ENCODE measurements at places on chromosomes 2 and 18.

- DNase-seq: no peak
Observed at GRCh38 chr2:70658476-70658875, 104.8 kb upstream of the TGFA start.

DNA sequence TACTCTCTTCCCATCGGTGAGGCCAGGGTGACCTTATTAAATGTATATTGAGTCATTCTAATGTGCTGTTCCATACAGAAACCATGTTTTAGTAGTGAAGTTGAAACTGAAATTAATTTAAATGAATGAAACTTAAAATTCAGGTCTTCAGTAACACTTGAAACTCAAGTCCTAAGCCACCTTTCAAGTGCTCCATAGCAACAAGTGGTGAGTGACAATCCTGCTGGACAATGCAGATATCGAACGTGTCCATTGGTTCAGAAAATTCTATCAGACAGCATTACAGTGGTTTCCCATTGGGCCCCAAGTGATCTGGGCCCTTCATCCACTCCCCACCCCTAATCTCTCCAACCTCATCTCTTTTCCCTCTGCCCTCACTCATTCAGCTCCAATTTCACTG is 48.7 kb downstream of the HNMT start:
- no peak for DNase-seq

- no peak for DNase-seq
Observed at GRCh38 chr2:38622210-38622609, 19.5 kb upstream of the HNRNPLL start.

- no peak for DNase-seq
Observed at GRCh38 chr2:221402072-221402471, 170.0 kb downstream of the EPHA4 start.

DNA sequence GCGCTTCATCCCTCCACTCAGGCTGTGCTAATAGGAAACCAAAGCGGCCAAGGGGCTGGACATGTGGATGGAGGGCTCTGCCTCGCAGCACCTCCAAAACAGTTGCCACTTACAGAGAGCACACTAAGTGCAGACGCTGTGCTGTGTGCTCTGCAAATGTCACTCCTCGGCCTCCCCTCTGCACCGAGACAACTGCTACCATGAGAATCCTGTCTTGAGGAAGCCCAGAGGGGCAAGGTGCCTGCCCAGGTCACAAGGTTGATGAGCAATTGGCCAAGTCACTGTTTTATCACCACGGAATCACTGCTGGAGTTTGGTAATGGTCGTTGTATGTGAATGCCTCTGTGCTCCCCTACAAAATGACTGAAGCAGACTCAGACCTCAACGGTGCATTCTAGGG is 132.2 kb downstream of the SEPTIN10 start:
- no peak for DNase-seq

- no peak for DNase-seq
Observed at GRCh38 chr2:27078267-27079194, at the start of gene EMILIN1. Gene EMILIN1, plus strand, starts transcription at chr2:27078615. Its CDS starts 451 bp downstream, at chr2:27079066.

DNA sequence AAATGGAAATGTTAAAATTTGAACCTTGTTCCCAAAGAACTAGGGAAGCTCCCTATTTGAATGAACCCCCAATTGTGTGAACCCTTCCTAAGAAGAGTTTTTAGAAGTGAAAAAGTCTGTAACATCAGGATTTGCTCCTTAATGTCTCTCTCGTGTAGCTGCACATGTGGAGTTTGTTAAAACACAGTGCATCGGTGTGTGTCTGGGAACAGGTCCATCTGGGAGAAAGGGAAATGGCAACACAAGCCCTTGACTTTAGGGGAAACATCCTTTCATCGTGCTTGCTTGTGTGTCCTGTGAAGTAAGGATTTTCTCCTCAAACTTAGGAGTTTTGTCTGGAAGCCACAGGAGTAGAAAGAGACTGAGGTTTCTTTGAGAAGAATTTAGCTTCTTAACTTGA is 203.9 kb downstream of the PRKCE start:
- no peak for DNase-seq

DNA sequence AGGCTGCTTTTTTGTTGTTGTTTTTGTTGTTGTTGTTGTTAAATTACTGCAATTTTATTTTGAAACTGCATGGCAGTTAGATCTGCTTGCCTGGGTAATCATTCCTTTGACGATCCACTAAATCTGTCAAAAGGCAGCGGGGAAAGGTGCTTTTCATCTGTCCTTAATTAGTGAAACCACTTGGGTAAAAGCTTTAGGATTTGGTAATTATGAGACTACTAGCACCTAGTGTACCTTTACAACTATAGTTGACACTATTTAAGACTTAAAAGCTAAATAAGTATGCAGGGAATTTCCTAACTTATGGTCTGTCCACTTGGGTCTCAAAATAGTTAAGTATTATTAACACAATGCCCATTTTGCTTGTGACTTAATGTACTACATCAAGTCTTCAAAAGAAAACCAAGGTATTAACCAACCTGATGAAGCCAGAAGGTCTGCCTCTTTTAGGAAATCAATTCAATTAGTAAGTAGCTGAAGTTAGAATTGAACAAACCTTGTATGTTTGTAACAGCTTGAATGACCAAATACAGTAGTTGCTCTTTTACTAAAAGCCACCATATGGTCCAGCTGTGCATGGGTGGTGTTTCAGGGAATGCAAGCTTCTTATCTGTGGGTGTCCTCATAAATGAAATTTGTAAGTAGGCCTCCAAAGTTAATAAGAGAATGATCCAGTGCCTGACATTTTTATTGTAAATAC is 44.8 kb downstream of the NAB1 start:
- no peak for DNase-seq

- DNase-seq: no peak
Observed at GRCh38 chr2:3645745-3646389, 12.1 kb upstream of the ALLC start.

DNA sequence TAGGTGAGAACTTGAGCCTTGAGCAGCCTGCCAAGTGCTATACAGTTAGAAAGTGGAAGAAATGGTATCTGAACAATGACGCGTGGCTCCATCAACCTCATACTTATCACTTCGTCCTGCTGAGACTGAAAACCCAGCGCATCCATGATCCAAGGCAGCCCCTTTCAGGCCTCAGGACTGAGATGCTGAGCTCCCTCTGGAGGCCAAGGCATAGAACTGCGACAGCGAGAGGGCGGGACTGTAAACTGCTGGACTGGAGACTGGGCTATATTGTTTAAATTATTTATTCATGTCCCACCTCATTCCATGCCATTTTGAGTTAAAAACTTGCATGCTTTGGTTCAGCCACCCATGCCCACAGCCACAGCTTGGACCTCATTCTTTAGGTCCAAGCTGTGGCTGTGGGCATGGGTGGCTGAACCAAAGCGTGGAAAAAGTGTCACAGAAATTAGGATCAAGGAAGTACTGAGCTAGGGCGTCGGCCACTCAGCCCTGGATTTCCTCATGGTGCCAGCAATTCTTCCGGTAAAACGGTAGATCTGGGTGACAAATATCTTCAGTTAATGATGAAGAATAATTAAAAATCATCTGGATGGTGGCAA is 195.5 kb downstream of the L3MBTL4 start:
- DNase-seq: no peak

DNA sequence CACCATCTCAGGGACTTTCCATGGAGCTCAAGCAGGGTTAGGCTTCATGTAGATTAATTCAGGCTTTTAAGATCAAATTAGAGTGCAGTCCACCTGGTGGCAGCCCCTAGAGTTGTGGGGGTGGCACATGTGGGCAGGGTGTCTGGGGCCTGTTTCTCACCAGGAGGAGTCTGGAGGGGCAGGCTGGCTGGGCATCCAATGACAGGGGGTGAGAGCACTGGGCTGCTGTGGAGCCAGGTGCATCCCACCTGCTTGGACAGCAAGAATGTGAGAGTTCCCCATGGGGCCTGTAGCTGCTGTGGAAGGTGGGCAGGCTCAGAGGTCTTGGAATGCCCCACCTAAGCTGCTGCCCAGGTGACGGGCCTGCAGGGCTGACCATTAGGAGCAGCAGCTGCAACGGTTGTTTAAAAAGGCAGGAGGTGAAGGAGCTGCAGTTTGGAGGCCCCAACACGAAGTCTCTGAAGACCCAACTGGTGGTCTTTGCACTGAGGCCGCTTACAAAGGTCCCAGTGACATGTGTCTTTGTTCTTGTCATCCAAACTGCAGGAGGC is 686.3 kb upstream of the HS6ST1 start:
- DNase-seq: no peak

GRCh38 chr18:24368749-24369148 is 28.9 kb downstream of the OSBPL1A start:
- no peak for DNase-seq

DNA sequence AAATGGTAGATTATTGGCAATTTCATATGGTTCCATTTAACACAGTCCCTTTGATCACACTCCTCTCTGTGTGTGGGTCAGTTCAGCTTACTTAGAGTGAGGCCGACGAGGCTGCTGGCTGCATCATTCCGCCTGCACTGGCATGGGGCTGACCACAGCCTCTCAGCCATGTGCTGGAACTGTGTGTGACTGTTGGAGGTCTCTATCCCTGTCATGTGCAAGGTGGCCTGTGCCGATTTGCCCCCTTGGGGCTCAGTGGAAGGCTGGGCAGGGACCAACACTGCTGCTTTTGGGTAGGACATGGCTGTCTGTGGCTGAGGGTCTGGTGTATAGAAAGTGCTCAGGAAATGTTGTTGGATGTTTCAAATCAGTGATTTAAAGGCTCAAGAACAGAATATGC is 454.0 kb upstream of the HS6ST1 start:
- DNase-seq: no peak

DNA sequence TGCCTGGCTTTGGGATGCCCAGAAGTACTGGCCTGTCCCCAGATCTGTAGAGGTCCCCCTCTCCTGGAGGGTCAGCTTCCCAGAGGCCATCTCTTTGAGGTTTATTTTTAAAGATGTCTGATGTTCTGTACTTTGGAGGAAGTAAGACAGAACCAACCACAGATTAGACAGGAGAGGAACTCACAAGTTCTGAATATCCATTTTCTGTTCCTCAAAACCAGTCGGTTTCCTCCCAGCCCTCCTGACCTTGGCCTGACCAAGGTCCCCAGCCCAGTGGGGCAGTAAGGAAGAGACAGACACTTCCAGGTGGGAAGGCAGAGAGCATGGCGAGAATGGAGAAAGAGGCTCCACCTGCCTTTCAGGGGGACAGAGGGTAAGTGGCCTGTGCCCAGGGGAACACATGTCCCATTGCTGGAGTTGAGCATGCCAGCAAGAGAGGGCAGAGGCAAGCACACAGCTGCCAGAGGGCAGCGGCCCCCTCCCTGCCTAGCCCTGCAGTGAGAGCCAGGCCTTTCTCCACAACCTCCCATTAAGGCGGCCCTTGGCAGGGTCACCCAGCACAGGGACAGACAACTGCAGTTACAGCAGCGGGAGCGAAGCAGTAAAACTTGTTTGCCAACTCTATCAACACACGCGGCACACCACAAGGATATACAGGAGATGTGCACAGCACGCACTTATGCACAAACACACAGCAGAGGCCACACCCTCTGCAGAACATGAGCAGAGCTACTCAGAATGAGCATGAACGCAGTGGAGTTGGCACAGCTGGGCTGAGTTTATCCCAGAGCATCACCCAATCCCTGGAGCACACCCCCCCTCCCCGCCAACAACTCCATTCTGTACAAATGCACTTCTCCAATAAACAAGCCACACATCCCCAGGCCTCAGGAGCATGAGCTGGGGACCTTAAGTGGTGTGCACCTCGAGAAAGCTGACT is 18.5 kb upstream of the SEMA4C start:
- DNase-seq: no peak

DNA sequence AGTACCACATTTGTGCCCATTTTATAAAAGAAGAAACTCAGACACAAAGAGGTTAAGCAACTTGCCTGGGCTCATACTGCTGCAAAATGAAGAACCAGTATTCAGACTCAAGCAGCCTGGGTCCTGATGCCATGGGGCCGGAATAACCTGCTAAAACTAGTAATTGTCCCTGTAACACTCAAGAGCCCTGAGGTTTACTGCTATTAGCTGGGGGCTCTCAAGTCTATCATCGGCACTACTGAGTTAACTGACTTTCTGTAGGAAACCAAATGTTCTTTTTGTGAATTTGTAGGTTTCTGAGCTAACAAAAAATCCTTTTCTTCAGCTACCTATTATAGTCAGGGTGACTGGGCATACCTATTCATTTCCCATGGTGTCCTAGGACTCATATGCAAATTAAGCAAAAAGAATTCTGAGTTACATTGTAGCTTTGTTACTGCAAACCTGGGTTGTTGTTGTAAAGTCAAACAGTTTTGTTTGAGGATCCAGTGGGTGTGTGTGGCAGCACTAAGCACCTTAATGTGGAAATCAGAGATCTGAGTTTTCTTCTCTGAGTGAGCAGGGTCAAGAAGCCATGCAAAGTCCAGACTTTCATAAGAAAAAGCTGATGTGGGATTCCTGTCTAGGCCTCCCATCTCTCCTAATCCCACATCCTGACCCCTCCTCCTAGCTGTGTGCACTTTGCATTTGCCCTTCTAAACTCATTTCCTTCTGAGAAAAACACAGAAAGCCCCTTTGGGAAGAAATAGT is 72.4 kb upstream of the TNP1 start:
- DNase-seq: no peak

DNA sequence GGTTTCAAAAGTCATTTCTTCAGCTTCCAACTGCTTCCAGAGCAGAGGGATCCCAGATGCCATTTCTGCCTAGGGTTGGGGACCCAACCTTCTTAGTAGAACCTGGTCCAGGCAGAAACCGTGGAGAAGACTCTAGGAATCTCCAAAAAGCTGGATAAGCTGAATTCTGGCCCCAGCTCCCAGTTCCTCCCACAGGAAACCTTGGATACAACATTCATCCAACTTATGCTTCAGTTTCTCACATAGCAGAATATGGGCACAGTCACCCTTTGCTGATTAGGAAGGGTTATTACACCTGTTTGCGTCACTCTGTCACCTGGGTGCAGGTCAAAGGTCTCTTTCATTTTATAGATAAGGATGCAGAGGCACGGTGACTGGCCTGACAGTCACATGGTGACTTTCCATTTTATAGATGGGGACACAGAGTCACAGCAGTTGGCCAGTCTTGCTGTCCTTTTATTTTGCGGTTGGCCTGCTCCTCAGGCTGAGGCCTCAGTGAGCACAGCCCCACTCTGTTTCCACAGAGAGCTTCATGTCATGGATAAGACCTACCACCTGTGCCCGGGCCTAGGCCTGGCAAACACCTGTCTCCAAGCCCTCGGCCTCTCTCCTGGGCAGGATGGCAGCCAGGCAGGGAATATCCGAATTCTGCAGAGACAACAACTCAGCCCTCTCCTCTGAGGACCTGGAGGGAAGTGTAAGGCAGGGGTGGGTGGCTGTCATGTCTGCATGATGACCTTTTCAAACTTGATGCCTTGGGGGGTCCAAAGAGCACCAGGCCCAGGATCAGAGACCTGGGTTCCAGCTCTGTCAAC is 148.8 kb downstream of the SMAD7 start:
- no peak for DNase-seq

GRCh38 chr2:39608263-39608575 is 57.5 kb upstream of the TMEM178A start:
- DNase-seq: no peak
